ENCODE measurements at places on chromosomes 1 and 21. TPM values are rescaled to one million over a fixed set of nuclear protein-coding genes. Genes with fewer than 3 reads are reported as not detected.
A peak's percentile ranks its signal among the peaks of the same experiment; 100 is the strongest.

- no peak for DNase-seq
These were observed 8.1 kb downstream of the POFUT2 start for GRCh38 chr21:45279446-45280177.

DNA sequence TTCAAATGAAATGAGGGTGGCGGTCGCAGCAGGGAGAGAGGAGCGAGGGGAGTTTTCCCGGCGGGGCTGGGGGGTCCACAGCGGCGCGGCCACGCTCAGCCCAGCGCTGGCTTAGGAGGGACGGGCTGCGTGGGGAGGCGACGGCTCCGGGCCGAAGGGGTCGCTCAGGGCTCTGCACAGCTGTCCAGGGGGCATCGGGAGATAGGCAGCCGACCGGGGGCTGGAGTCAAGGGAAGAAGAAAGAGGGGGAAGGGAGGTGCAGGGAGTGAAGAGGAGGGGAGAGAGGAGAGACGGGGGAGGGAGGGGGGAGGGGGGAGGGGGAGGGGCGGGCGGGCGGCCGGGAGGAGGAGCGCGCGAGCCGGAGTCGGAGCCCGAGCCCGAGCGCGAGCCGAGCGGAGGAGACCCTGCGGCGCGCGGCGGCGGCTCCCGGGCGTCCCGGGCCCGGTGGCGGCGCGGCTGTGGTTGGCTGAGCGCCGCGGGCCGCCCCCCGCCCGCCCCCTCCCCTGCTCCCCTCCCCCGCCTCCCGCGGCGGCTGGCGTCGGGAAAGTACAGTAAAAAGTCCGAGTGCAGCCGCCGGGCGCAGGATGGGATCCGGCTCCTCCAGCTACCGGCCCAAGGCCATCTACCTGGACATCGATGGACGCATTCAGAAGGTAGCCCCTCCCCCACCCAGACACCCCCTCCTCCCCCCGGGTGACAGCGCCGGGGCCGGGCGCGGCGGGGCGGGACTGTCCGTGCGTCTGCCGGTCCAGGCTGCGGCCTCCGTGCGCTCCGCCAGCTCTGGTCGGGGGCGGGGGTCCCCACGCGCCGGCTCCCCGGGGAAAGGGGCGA, at the start of gene PDE9A:
TSS of gene PDE9A (plus strand) at position 391 of the 831 bp plus-strand sequence. CDS start at position 585, 194 bp downstream.
- DNase-seq: no peak

DNA sequence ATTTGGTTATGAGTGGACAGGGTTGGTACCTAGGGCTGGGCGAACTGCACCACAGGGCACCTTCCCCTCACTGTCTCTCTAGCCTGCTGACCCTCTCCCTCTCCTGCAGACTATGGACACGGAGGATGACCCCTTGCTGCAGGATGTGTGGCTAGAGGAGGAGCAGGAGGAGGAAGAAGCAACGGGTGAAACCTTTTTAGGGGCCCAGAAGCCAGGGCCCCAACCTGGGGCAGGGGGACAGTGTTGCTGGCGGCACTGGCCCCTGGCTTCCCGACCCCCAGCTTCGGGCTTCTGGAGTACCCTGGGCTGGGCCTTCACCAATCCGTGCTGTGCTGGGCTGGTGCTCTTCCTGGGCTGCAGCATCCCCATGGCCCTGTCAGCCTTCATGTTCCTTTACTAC, 21.9 kb downstream of the DISP3 start:
- no peak for DNase-seq

GRCh38 chr1:160087118-160087662, 5.9 kb downstream of the KCNJ9 start:
- DNase-seq: no peak

- no peak for DNase-seq
These were observed 160.5 kb downstream of the PDE4B start for GRCh38 chr1:65953170-65953569.

- DNase-seq: no peak
These were observed 26.5 kb upstream of the LPAR3 start for GRCh38 chr1:84919461-84919970.

DNA sequence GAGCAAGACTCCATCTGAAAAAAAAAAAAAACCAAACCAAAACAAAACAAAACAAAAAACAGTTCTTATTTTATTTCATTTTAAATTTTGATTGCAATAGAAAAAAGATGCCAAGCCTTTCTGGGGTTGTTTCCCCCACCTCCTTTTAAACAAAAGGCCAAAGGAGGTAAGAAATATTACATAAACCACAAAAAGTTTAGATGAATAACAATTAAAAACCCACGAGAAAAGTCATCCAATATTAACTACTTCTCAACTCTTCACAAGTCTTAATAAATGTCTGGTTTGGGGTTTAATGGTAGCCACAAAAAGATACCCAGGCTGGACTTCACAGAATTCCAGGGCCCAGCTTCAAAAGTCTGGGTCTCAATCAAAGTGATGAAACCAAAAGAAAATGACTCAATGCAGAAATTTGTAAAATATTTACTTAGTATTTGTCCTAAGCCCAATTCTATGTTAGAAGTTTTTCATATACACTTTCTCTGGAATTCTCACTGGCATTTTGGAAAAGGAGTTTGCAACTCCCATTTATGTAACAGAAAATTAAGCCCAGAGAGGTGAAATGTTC, 47.0 kb upstream of the SDC3 start:
- no peak for DNase-seq

GRCh38 chr21:44389335-44389734, 35.9 kb downstream of the TRPM2 start:
- DNase-seq: no peak

DNA sequence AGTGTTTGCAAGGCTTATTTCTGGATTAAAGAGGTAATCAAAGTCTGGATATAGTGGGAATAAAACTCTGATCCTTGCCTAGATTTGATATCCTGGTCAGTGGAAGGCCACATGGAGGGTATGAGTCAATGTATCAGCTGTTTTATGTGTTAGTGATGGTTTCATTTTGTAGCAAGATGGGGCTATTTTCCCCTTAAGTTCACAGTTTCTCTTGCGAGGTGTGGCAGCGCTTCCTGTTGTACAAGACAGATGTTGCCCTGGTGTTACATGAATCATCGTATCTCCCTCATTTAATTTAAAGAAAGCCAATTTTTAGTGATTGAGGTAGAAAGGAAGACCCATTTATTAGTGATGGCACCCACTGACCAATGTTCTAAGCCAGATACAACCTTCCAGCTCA, 220.2 kb downstream of the DUSP10 start:
- no peak for DNase-seq

DNA sequence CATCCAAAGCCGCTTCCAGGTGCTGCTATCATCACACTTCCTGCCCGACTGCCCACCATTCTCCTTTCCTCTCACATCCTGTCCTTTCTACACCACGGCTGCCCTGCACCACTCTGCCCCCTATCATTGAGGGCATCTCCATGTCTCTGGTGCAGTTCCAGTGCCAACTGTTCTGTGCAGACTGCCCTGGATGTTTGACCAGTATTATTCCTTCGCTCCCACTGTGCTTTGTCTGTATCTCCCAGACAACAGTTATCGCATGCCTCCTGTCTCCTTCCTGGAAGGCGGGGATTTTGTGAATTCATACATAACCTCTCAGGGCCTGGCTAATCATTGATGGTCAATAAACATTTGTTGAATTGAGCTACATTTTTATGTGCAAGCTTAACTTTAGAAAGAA, 63.6 kb upstream of the GNG12 start:
- no peak for DNase-seq

GRCh38 chr1:151547119-151547899, 7.2 kb downstream of the TUFT1 start:
- DNase-seq: peak; percentile 83

GRCh38 chr1:166875302-166875733, 746 bp downstream of the TADA1 start:
- DNase-seq: no peak

ADAM30 gene
- not detected for polyA plus RNA-seq
